ENCODE measurements at places on chromosomes 2 and 18.
A peak's percentile ranks its signal among the peaks of the same experiment; 100 is the strongest.

DNA sequence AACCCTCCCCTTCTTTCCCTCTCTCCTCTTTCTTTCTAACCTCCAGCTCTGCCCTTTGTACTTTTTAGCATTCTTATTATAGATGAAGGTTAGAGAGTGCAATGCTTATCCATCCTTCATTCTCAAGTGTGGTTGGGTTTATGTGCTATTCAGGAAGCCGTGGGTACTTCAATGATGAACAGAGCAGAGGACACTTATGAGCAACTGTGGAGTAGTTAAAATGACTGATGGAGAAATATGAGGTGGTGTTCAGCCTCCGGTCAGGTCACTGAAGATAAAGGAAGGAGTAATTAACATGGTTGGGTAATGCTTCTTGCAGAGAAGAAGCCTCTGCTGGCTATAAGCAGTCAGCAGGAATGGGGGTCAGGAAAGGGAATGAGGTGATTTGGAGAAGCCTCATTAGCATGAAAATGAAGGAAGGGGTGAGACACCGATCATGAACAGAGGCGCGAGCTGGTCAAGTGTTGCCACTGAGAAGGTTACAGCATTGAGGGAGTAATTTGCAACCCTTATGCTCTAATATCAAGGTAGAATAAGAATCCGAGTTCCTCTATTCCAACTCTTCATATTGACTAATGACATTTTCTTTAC lies 174.7 kb downstream of the LPIN1 start:
- no peaks in the 10 kb centered on the region for H3K36me3 ChIP-seq
- no peak overlapping the region for H3K27ac ChIP-seq
- no peaks in the 10 kb centered on the region for H3K4me1 ChIP-seq
- DNase-seq = no peak
- H3K4me3 ChIP-seq = no peak overlapping the region

- no peak for DNase-seq
- no peaks in the 10 kb centered on the region for H3K36me3 ChIP-seq
- no peaks in the 10 kb centered on the region for H3K4me1 ChIP-seq
- H3K27ac ChIP-seq = no peak overlapping the region
- peaks cover 5% of the 10 kb centered on the region for H3K27me3 ChIP-seq
- H3K4me3 ChIP-seq = no peak overlapping the region
Measured at GRCh38 chr18:59038295-59039039, 101.2 kb upstream of the SEC11C start.

DNA sequence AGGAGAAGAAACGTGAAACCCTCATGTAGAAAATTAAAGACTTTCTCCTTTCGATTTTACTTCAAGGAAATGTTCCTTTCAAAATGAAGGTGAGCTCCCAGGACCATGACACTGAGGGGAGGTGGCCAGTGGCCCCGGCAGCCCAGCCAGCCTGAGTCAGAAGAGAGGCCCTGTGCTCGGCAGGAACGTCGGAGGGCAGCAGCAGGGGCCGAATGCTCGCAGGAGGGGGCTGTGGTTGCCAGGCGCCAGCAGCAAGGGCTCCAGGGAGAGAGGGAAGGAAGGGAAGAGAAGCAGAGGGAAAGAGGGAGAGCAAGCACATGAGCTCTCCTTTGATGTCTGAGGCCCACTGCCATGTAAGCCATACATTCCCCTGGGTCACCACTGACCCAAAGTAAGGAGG lies 73.3 kb upstream of the ACKR3 start:
- H3K4me1 ChIP-seq = no peaks in the 10 kb centered on the region
- peaks cover 5% of the 10 kb centered on the region for H3K27me3 ChIP-seq
- no peaks in the 10 kb centered on the region for H3K36me3 ChIP-seq
- H3K4me3 ChIP-seq = no peak overlapping the region

DNA sequence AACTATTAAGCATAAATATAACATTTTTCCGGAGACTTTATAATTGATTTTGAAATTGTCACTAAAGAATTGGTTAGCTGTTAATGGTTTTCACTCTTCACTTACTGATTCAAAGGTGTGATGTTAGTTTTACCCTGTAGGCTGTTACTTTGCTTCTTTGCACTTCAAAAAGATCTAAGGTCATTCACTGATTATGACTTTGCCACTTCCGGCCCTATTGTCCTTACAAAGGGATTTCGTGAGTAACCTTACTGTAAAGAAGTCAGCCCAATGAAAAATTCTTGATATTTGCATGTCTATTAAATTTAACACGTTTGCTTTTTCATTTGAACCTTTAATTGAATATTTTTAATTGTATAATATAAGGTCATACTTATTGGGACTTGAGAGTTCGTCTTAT lies 61.4 kb downstream of the GREB1L start:
- H3K27ac ChIP-seq = no peak overlapping the region
- no peak for DNase-seq
- peaks cover 11% of the 10 kb centered on the region for H3K27me3 ChIP-seq

DNA sequence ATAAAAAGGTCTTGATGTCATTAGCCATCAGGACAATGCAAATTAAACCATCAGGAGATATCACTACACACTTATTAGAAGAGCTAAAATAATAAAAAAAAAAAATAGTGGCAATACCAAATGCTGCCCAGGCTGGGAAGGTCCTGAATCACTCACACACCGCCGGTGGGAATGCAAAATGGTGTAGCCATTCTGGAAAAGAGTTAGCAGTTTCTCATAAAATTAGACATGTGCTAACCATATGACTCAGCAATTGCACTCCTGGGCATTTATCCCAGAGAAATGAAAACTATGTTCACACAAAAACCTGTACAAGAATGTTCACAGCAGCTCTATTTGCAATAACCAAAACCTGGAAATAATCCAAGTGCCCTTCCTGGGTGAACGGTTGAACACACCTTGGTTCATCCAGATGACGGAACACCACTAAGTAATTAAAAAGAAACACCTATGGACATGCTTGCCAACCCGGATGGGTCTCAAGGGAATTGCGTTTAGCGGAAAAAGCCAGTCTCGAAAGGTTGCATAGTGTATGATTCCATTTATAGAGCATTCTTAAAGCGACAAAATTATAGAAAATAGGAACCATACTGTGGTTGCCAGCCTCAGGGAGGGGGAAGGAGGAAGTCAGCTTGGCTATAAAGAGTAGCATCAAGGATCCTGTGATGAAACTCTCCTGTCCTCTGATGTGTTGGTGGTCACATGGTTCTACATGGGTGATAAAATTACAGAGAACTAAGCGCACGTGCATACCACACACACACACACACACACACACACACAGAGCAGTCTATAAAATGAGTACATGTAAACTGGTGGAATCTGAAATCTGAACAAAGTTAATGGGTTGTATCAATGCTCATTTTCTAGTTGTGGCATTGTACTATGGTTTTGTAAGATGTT lies 4.6 kb downstream of the MBP start:
- peaks cover 100% of the 10 kb centered on the region for H3K4me1 ChIP-seq
- no peaks in the 10 kb centered on the region for H3K27me3 ChIP-seq
- peak; percentile 72 for DNase-seq
- peak overlapping the region; percentile 93 for H3K27ac ChIP-seq
- peaks cover 7% of the 10 kb centered on the region for H3K36me3 ChIP-seq
- H3K4me3 ChIP-seq = no peak overlapping the region
